ENCODE measurements at places on chromosomes 1 and 21.
A peak's percentile ranks its signal among the peaks of the same experiment; 100 is the strongest.

DNA sequence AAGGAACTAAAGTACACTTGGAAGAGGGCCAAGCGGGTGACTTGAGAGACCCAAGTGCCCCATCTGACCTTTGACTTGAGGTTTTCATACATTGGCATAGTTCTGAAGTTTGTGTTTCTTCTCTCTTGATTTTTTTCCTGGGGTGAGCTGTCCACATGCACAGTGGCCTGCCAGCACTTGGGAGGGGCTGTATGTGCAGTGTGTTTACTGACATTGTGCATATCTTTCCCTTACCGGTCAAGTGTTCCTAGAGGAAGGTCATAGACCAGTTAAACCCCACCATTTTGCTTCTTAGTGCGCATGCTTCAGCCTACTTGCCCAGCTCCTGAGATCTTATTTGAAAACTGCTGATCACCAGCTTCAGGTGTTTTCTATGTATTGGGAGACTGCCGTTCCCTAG, 435.2 kb upstream of the KAZN start:
- DNase-seq, result no peak

DNA sequence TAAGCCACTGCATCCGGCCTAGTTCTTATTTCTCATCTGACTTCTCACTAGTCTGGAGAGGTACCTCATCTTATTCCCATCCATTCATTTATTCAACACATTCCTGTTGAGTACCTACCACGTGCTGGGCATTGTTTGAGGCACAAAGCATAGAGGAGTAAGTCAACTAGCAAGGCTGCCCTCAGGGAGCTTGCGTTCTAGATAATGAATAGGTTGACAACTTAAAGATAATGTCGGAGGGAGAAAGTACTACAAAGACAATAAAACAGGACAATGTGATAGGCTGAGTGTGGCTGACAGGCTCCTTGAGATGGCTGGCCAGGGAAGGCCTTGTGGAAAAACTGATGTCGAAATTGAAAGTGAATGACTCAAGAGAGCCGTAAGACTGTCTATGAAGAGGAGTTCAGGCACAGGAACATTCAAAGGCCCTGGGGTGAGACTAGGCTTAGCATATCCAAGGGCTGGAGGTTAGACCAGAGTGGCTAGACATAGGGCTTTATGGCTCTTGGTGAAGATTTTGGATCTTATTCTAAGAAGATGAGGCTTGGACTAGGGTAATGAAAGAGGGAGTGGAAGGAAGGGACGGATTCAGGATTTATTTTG, 18.3 kb downstream of the SPATA21 start:
- peak; percentile 22 for DNase-seq

- DNase-seq, result no peak
Measured at GRCh38 chr21:32702702-32703101, 25.1 kb downstream of the SYNJ1 start.

DNA sequence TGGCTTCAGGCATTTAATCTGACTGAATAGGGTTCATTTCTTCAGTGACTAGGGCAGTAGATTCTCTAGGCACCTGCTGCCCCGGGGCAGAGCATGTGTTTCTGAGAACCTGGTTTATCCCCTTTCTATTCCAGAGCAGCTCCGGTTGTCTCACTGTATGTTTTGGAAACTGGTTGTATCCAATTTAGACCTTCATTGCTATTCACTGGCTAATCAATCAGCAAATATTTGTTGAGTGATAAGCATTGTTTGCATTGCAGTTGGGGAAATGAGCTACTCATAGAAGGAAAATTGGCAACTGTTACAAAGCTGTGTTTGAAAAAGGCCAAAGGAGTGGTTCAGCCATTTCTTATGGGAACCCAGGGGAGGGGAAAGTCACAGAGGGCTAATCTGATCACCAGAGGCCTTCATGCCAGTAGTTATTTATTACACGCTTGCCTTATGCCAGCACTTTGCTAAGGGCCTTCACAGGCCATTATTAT, 2.9 kb downstream of the QSOX1 start:
- no peak for DNase-seq

DNA sequence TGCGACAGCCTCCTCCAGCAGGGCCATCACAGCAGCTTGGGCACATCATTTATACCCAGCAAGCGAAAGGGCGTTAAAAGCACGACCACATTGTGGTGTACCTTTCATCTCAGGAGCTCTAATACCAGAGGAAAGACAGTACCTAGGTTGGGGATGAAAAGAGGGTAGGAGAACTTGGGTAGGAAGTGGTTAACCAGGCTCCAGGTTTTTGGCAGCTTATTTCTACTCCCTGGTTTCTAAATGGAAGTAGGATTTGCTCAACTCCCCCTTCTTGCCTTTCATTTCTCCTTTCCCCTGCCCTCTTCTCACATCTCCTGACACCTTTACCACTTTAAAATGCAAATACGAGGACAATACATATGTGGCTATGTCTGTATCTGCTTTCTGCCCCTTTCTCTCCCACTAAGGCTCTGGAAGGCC, 30.2 kb downstream of the FAM177B start:
- no peak for DNase-seq

DNA sequence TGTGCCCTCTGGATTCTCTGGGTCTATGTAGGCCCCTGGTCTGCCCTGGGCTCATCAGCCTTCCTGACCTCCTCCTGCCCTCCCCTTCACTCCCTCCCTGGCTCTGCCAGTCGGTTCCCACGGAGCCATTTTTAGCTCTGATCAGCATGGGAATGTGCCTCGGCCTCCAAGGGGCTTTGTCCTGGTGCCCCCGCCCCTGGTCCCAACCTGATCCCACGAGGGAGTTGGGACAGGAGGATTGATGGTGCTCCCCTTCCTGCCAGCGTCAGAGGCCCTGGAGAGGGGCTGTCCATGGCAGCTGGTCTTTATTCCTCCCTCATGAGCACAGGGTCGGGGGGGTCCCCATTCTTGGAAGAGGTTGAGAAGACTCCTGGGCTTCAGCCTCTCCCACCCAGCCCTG, 24.9 kb downstream of the ETNK2 start:
- no peak for DNase-seq

DNA sequence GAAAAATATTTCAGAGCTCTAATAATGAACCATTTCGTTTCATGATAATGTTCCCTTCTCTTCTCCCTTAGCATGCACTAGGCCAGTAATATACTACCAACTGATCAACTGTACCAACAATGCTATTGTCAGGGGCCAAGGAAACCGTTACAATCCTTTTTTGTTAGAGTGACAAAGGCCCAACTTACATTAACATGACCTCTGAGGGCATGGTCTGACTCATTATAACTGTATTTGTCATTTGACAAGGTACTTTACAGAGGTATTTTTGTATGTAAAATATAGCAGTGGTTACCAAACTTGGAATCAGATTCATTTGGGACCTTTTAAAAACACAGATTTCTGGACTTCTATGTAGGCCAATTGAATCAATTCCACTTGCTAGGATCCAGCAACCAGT, 102.6 kb upstream of the RRP15 start:
- DNase-seq, result no peak

DNA sequence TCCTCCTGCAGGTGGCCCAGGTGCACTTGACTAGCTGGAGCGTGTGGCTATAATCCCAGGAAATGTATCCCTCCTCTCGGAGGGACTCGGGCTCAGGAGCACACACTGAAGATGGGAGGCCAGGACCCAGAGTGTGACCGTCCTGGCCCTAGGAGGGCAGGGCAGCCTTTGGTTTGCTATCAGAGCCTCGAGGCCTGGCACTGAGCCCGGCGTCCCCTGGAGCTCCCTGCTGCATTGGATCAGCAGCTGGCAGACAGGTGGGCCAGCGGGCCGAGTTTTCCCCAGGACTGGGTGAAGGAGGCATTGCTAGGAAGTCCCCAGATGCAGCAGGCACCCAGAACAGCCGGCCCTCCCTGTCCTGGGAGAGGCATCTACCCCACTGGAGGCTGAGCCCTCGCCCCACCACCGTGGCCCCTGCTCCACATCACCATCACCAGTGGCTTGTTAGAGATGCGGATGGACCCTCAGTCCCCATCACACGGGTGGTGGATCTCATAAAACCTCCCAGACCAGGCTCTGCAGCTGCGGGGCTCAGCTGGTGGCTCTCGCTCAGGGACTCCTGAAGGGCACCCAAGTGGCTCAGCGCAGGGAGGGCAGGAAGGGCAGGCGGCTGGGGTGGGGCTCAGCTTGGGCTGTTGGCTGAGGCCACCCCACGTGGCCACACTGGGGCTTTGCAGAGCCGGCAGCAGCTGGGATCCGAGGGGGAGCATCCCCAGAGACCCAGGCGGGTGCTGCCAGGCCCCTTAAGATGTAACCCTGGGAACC, 32.7 kb upstream of the POFUT2 start:
- DNase-seq, result no peak

GRCh38 chr1:109719337-109719837, 7.3 kb downstream of the GSTM5 start:
- DNase-seq, result no peak

DNA sequence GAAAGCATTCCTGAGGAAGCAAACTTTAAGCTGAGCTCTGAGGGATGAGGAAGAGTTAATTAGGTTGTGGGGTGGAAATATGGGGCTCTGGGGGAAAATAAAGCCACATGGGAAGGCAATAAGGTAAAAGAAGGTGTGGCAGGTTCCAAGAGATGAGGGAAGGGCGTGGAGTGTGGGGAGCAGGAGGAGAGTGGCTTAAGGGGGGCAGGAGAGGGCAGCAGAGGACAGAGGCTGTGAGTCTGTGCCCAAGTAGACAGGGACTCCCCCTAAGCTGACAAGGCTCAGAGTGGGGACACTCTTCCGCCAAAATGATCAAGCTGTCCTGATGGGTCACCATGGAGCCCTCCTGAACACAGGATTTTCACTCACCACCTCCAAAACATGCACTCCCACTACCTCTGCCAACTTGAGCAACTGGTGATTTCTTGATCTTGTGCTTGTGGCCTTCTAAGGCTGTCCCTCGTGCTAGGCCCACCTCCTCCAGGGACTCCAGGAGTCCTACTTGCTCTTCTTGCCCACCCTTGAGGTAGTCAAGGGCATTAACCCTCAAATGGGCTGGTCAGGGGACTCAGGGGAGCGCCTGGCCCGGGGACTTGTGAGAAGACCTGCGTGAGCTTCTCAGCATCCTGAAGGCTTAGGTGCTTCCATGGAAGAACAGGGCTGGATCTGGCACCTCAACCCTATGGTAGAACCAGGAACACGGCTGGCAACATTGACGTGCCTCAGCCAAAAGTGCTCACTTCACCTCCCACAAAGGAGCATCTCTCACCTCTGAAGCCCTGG, 23.4 kb downstream of the DMAP1 start:
- peak; percentile 19 for DNase-seq

GRCh38 chr21:14817311-14817710, 247.5 kb downstream of the NRIP1 start:
- no peak for DNase-seq

- DNase-seq, result no peak
Measured at GRCh38 chr1:189350983-189351616, 1126.6 kb downstream of the BRINP3 start.

DNA sequence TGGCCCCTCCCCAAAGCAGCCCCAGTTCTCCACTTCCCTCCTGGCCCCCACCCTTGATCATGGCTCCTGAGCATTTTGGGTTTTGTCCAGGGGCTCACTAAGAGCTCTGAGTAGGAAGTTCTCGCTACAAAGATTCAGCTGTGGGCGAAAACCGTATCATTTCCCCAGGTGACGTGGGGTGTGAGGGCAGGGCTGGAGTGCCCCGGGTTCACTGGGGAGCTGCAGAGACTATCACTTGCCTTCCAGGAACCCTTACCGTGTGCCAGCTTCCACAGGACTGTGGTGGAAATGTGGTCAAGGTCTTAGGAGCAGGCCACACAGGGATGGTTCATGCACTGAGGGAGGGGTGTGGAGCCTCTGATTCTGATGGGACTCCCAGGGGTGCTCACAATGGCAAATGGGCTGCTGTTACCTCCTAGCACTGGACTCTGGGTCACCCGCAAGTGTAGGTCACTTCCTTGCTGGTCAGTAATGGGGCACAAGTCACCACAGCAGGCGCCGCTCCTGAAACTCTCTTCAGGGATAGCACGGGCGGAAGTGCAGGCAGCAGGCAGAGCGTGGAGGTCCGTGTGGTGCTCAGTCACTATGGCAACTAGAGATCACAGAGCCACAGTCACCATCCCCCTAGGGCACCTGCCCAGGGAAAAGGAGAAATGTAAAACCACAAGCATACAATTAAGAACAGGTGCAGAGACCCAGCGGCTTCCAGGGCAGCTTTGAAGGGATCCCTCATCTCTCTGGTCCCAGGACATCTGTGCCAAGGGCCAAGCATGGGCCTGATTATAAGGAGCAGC, 35.4 kb downstream of the RSPH1 start:
- DNase-seq, result peak; percentile 75

- DNase-seq, result no peak
Measured at GRCh38 chr1:215087603-215088002, 5.1 kb downstream of the KCNK2 start.

GRCh38 chr1:31102501-31102950, 37.0 kb upstream of the PUM1 start:
- no peak for DNase-seq

GRCh38 chr1:116906812-116907211, 2.9 kb upstream of the PTGFRN start:
- no peak for DNase-seq

DNA sequence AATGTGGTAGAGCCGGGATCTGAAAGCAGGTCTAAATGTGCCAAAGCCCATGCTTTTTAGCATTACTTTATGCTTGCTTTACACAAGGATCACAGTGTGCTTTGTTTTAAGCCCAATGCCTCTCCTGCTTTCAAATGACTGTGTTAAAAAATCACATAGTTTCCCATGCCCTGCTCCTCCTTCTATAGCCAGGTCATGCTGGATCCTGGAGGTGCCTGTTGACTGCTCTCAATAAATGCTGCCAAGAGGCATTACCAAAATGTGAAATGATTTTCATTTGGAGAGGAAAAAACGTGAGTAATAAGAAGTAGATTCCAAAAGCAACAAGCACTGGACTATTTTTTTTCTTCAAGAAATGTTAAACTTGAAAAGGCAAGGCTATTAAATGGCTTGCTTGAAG, 420.7 kb upstream of the USP24 start:
- no peak for DNase-seq

DNA sequence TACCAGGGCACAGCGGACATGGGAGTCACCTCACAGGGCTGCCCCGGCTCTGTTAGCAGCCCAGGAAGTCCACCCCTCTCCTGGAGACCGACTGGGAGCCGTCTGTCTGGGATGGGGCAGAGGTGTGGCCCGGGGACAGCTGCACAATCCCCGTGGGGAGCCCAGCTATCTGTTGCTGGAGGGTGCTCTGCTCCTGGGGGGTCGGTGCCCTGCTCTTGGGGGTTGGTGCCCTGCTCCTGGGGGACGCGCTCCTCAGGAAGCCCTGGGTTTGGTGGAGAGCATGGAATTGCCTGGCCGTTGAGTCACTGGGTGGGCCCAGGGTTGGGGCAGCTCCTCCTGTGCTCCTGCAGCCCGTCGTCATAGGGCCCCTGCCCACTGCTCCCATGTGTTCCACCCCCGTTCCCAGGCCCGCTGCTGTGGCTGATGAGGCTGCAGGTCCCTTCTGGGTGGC, 39.3 kb downstream of the AGPAT3 start:
- no peak for DNase-seq

DNA sequence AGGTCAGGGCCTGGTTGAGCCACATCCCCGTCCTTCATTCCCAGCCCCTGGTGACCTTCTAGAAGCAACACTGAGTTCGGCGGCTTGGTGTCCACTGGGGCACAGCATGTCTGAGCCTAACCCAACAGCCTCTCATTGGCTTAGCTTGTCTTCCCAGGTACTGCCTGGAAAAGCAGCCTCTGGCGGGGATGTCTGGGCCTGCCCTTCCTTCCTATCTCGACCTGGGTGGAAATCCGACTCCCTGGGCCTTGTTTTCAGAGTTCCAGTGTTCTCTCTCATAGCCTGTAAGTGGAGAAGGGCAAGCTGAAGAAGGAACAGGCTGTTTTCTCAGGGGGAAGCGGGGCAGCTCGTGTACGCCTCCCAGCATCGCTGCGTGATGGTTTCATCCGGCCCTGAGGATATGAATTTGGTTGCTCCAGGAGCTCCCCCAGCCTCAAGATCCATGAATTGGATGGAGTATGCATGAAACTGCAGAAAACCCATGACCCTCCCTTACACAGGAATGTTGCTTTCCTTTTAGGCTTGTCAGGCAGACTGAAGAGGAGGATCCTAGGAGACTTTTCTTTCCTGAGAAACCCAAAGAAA, 116.5 kb upstream of the IRF2BP2 start:
- DNase-seq, result no peak
